ENCODE measurements at places on chromosomes 4 and X.
A peak's percentile ranks its signal among the peaks of the same experiment; 100 is the strongest.

DNA sequence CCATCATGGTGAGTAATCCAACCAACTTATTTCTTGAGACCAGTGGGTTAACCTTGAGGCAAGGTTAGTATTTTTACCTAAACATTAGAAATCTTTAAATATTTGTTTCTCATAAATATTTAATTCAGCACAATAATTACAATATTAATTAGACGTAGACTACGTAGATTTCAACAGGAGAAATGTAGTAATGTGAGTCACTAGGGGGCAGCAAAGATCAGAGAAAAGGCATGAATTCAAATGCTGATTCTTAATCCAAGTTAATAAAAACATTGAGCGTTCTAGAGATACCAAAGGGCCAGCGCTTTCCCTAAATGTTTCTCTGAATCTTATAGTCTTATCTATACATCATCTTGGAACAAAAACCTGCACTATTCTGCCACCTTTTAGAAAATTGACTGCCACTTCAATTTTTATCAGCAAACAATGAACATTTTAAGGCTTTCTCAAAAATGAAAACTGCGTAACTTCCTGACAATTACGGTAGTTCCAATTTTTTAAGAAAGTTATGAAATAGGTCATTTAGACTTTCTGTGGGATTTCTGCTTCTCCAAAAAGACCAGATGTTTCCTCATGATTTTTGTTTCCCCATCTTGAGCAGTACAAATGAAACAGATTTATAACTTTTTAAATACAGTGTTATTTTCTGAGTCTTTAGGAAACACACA is 180.7 kb downstream of the GASK1B start:
- peak; percentile 61 for DNase-seq

DNA sequence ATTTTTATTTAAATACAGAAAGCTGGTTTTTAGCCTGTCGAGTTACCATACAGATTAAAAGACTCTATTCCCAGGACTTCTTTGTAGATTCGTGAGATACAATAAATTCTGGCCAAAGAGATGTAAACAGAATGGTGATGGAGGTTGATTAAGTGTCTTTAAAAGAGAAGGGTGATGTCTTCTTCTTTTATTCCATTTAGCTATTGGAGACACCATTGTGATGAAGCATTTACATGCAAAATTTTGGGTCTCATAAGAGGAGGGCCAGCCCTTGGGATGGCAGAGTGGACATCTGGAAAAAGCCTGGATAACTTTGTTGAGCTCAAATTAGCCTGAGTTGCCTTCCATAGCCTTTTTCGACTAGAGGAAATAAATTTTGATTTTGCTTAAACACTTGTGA is 21.6 kb upstream of the PCDH10 start:
- no peak for DNase-seq

DNA sequence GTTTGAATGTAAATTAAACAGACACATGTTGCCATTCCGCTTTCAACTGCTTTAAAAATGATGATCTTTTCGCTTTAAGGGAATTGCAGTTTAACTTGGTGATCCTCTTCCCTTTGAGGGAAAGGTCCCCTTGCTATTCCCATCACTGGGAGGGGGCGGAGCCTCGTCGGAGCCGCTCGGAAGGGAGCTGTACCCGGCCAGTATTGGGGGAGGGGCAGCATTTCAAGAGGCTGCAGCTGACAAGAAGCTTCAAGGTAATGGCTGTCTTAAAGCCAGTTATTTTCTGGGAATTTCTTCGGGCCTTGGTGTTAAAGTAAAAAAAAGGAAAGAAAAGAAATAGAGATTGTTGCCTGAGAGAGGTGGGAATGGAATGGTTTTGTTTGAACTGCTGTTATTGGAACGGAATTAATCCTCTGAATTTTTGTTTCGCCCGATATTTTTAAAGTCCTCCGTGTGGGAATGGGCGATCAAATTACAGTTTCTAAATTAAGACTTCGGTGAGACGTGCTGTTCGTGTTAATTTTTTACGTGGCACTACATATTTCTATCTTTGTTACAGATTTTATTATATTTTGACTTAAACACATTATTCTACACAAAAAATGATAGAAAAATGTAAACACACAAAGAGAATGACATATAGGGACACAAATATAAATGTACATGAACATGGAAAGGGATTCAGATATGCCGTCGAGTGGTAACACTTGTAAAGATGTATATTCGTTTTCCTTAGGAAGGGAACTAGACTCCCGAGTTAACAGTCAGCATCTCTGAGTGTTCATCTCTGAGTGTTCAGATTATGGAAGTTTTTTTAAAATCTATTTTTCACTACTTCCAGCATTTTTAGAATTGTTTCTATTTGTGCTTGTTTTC is 9.2 kb downstream of the PWWP3B start:
- peak; percentile 30 for DNase-seq

- DNase-seq: no peak
These were observed 9.5 kb upstream of the SMS start for GRCh38 chrX:21930986-21931385.

DNA sequence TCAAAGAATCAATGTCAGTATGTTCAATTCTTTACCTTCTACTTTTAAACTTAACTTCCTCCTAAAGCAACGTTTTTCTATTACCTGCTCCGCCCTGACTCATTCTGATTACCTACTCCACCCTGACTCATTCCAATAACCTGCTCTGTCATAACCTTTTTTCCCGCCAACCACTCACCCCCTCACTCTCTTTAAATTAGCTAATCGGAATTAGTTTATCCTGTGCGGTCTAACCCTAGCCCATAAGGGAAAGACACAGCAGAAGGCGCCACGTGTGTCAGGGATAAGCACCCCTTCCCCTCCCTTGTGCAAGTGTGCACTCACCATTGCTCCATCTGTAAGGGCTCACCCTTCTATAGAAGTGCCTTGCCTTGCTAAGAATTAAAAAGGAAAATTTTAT is 64.4 kb downstream of the EIF4E start:
- DNase-seq: no peak

GRCh38 chr4:1093391-1094335 is 19.7 kb downstream of the RNF212 start:
- DNase-seq: no peak

DNA sequence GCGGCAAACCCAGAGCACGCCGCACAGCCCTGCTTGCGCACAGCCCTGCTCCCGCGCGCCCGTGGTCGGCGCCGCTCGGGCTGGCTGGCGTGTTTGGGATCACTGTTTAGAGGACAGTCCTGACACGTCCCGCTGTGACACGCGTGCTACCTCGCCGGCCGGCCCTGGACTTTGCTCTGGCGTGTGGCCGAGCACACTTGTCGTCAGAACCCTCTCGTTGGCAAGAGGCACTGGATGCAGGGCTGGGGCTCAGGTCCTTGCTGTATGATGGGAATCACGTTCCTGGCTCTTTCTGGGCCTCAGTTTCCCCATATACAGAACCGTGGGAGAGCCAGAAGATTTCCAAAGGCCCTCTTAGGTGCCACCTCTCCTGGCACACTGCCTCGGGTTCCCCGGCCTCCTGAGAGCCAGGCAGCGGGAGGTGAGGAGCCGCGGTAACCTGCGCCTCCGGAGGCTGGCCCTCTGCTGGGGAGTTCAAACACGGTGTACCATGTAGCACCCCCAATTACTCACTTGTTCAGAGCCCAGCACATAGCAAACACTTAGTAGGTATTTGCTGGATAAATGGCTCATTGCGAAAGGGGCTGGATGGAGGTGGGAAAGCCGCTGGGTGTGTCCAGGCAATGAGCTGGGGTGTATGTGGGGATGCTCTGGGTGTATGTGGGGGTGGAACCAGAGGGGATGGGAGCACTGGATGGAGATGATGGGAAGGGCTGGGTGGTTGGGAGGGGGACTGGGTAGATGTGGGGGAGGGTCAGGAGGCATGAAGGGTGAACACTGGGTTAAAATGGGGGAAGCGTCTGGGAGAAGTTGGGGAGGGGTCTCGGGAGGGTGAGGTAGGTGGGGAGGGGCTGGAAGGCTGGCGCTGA is 76.6 kb downstream of the HTRA3 start:
- no peak for DNase-seq

DNA sequence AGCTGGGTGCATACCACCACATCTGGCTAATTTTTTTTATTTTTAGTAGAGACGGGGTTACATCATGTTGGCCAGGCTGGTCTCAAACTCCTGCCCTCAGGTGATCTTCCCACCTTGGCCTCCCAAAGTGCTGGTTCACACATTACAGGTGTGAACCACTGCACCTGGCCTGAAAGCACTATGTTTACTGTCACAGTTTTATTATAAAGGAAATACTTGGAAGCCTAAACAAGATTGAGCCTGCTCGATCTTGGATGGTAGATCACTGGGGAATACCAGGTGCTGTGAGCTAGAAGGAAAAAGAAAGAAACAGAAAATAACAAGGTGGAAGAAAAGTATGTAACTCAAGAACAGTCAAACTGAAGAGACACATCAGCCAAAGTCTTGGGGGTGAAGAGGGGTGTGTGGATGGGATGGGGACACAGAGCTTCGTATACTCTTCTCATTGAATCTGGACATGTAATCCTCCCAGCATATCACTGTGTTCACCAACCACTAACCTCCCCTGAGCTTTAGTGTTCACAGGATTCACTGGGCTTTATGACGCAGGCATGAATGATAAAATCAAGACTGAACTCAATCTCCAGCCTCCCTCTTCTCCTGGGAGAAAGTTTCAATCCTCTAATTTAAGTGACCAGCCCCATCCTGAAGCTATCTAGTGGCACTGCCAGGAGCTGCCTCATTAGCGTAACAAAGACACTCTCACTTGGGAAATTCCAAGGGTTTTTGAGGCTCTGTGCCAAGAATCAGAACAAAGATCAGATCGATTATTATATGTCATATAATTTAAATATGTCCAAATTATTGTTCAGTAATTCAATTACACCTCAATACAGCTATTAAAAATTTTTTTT is 40.9 kb downstream of the PDS5A start:
- no peak for DNase-seq

- DNase-seq: no peak
These were observed 16.8 kb upstream of the NAT8L start for GRCh38 chr4:2042204-2042946.

DNA sequence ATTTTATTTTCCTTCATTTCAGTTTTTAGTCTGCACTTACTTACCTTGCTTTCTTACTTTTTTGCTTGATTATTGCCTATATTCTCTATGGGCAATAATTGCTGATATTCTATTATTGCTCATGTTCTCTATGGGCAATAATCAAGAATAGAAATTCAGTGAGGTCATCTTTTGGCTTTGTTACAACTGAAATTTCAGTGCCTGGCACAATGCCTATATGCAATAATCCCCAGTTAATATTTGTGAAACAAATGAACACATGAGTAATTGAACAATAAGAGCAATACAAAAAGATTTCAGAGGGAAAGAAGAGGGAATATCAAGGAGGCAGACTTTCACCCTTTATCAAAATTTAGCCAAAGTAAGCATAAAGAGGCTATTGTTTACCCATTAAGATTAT is 48.6 kb upstream of the ARSJ start:
- DNase-seq: no peak
